ENCODE measurements at places on chromosomes 4 and X.
A peak's percentile ranks its signal among the peaks of the same experiment; 100 is the strongest.

DNA sequence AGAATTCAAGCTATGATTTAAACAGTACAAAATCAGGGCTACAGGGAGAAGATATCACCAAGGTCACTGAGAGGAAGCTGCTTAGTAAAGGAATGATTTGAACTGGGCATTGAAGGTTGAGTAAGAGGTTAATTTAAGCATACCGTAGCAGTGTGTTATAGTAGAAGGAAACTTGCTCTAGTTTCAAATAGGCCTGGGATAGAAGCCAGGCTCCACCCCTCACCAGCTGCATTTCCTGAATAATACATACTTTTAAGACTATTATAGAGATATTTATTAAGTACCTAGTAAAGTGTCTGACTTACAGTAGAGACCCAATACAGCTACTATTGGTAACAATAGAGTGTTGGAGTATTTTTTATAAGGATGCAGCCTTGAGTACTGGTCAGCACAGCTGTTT lies 118.0 kb upstream of the GLRA2 start:
- no peak for DNase-seq

DNA sequence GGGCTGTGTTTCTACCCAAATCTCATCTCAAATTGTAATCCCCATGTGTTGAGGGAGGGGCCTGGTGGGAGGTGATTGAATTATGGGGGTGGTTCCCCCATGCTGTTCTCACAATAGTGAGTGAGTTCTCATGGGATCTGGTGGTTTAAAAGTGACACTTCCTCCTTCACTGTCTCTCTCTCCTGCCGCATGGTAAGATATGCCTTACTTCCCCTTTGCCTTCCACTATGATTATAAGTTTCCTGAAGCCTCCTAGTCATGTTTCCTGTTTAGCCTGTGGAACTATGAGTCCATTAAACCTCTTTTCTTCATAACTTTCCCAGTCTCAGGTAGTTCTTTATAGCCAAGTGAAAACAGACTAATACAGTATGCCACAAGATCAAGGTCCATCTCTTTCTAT lies 70.0 kb upstream of the MSX1 start:
- DNase-seq, result no peak

DNA sequence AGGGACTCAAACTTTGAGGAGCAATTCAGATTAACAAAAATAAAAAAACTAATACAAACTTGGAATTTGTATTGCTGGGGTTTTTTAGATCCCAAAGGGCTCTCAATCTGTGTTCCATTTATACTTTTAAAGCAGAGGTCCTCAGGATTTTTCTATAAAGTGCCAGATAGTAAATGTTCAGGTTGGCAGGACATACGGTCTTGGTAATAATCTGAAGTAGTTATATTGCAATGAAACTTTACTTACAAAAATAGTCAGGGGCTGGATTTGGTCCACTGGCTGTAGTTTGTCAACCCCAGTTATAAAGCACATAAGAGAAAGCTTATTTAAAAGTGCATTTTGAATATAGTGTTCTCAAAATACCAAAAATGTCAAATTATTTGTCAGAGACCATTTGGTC lies 164.1 kb upstream of the CTSO start:
- no peak for DNase-seq

DNA sequence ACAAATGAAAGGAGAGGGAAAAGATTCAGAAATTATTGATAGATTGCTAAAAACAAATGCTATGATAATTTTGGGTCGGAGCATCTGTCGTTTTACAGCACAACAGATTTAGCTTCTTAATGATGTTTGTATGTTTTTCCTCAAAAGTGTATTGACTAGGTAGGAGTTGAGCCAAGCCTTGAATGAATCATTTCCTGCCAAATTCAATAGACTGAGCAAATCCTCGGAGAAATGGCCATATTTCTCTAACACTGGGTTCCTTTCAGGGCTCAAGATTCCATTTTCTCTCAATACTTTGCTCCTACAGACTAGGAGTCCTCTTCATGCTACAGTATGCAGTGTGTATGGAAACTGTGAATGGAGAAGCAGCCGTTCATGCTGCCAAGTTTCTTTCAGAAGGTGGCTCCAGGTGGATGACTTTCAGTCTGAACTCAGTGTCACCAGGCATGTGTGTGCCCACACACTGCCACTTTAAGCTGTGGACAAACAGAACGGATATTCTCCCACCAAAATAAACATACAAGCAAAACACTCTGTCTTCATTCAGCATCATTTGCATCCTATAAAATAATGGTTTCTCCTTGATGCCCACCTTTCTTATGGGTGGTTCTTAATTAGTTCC lies 146.0 kb downstream of the TBL1X start:
- no peak for DNase-seq

DNA sequence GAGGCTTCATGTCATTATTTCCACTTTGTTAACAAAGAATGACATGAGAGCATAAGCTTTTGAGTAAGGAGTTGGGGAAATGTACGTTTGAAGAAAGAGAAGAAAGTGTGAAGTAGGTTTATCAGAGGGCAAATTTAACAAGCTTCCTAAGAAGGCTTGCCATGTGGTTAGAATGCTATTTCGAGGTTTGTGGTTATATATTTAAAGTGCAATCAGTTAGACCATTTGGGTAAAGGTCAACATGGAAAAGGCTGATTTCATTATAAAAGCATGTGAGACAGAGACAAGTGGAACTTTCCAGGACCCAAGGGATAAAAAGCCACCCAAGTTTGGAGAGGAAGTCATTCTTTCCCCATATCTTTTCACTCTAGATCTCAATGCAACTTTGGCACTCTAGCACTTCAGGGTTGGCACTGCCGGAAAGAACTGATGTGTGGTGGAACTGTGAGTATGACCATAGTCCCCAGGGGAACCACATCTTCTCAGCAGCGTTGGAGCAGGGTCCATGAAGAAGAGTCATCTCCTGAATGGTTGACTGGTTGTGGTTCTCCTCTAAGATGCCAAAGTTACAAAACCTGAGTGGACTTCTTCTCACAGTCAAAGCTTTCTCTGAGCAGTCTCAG lies 529.9 kb downstream of the MID1IP1 start:
- no peak for DNase-seq

- DNase-seq, result no peak
These were observed 123.6 kb upstream of the NR3C2 start for GRCh38 chr4:148565801-148566200.

- no peak for DNase-seq
These were observed 32.5 kb downstream of the TLL1 start for GRCh38 chr4:165905405-165906027.

- no peak for DNase-seq
These were observed 128.1 kb downstream of the FAM13A start for GRCh38 chr4:88928852-88929251.

GRCh38 chr4:24774452-24774851 lies 20.9 kb upstream of the SOD3 start:
- no peak for DNase-seq

- no peak for DNase-seq
These were observed 420.0 kb upstream of the TENM3 start for GRCh38 chr4:181823183-181823582.

- no peak for DNase-seq
These were observed 15.2 kb upstream of the MAP9 start for GRCh38 chr4:155391932-155392331.

DNA sequence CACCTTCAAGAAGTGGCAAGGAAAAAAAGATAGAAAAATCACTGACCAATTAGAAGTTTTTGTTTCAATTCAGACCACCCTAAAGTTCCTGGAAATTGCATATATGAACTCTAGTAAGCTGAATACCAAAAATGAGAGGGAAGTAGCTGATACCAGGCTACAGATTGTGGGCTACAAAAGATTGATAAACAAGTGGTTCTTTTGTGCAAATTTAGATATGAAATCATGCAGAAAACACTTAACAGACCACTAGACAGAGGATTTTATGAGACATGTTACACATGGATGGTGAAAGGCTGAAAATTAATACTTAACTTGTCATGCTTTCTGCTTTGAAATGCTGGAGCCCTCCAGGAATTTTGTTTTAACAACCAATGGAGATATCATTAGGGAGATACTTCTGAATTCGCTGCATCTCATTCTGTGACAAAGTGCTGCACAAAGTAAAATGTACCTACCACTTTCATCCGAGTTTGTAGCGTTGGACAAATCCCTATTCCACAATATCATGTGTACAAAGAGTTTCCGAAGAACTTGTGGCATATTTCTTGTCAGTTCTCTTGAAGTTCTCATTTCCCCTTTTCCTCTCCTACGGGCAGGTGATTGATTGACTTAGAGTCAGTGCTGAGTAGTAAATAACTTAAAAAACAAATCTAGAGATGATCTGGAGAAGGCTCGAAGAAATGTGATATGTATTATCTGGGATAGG lies 235.0 kb downstream of the PALLD start:
- no peak for DNase-seq

- no peak for DNase-seq
These were observed 81.4 kb upstream of the GPR34 start for GRCh38 chrX:41607264-41607832.

DNA sequence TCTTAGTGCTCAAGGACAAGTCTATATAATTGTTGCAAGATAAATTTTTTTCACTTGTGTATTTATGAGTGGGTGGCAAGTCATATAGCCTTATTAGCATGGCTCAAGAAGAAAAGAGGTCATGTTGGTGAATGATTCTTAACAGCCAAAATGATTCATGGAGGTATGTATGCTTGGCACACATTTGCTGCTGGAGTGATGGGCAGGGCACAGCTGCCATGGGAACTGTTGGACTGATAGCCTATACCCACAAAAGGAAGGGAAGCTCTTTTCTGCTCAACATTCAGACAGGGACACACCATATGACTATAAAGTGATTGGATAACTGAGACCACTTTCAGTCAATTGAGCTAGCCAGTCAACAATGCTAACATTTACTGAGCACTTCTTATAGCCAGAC lies 46.8 kb upstream of the PITX2 start:
- DNase-seq, result no peak

- no peak for DNase-seq
These were observed 317.1 kb downstream of the STK32B start for GRCh38 chr4:5368426-5368825.

DNA sequence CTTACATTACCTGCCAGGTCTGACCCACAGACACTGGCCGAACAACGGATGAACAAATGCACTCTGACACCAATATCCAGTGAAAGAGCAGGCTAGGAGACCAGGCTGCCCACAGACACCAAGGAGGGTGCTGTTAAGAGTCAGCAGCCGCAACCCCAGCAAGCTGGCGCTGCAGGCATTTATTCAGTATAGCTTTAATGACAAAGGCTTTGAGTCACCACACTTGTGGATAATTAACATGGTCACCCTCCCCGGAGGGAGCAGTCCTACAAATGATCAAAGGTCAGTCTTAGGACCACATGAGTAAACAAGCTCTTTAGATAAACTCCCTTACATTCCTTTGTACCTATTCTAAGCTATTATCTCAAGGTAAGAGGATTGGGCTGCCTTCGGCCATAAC lies 368.5 kb upstream of the GRID2 start:
- DNase-seq, result no peak

- DNase-seq, result no peak
These were observed 323.9 kb upstream of the PRPS2 start for GRCh38 chrX:12467321-12467720.

DNA sequence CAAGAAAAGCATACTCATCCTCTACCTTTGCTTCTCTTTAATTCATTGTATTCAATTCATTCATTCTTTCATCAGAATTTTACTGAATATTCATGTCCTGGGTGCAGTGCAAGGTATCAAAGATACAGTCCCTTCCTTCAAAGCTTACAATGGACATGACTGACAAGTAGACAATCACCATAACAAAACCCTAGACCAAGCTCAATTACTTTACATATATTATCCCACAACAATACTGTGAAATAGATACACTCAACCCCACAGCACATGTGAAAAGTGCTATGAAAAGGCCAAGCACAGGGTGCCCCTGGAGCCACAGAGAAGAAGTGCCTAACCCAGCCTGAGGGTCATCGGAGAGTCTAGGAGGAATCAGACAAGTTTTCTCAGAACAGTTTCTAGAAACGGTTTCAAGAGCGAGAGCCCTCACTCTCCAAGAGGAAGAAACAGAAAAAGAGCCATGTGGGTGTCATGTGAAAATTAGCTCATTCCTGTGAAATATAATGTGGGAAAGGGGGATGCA lies 15.3 kb downstream of the AMBN start:
- no peak for DNase-seq

DNA sequence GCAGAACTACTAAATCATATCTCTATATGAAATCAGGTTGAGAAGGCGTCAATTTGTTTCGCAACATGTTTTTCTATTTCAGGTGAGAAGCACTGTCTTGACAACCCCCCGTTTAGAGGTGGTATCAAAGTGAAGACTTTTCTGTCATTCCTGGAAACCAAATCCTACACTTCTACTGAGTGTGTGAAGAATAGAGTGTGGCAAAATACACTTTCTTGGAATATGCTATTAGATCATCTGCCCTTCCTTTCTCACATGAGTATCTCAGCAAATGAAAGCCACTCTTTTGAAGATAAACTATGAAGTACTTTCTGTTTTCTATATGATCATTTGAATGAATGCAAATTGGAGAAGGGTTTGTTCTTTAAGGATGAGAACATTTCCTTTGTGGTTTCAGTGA lies 174.0 kb upstream of the FMR1 start:
- DNase-seq, result peak; percentile 0

DNA sequence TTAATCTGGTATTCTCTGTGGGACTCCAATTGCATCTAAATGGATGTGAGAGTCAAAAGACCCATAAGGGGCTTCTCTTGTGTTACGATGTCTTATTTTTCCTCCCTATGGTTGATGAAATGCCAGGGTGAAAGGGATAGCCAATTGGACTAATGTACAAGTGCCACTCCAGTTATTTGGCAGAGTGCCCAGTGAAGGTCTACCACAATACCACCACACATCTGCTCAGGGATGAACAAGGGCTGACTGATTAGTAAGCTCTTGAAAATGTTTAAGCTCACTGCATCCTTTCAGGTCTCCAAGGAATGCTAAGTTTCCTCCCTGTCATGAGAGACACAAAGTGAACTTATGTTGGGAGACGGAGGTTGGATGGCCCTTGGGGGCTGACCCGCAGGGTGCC lies 57.8 kb downstream of the HEPH start:
- no peak for DNase-seq

DNA sequence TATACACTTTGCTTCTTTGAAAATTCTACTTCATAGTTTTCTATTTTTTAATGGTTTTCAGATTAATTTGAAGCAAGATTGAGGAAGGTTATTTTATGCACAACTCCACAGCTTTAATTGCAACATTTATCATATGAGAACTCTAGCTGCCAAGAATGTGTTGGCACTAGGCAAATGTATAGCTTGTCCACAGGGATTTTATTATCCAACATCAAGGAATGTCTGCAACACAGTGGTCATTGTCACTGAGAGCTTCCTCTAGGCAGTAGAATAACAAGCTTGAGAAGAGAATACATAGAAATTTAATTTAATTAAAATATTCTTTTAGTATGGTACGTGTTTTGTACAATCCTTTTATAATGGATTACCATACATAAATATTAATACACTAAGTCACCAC lies 1600.8 kb downstream of the ARAP2 start:
- DNase-seq, result no peak

GRCh38 chrX:41026702-41027078 lies 58.6 kb upstream of the USP9X start:
- no peak for DNase-seq

GRCh38 chr4:5009796-5010195 lies 9.5 kb downstream of the CYTL1 start:
- DNase-seq, result no peak

Measured in CD4-positive, alpha-beta T cell treated with Interleukin-2 at 100 ng/mL for 4 hours (primary cell).